ENCODE measurements at places on chromosomes 2 and 18.

DNA sequence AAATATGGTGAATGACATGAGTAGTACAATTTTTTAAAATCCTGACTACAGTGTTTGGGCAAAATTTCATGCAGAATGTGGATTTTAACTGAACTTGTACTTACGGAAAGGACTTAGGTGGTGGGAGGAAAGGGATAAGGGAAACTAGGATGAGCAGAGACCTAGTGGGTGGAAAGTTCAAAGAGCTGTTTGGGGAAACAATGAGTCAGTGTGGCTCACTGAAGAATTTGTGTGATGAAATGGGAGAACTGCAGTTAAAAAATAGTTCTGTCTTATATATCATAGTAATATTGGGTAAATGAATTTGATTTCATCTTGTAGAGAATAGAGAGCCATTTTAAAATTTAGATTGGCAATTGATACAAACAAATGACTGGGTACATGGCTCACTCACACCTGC lies 220.1 kb upstream of the CTAGE1 start:
- no peak for DNase-seq

- no peak for DNase-seq
Observed at GRCh38 chr2:84483320-84483719, 24.2 kb upstream of the SUCLG1 start.

DNA sequence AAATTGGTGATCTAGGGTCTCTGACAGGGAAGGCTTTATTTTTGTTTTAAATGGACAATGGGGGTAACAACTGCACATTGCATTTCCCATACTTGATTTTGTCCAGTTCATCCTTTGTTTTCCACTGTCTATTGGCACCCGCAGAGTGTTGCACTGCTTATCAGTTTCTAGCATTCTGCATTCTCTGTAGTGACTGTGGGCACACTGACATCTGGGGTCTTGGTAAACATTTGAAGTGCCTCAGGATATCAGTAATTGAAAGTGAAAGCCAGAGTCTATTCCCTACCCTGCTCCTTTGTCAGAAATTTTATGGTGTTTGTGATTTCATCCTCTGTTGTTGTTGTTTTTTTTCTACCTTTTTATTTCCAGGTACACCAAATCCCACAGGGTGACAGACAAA lies 132.1 kb upstream of the EPC2 start:
- DNase-seq = no peak

GRCh38 chr18:59047321-59048047 lies 92.2 kb upstream of the SEC11C start:
- no peak for DNase-seq

DNA sequence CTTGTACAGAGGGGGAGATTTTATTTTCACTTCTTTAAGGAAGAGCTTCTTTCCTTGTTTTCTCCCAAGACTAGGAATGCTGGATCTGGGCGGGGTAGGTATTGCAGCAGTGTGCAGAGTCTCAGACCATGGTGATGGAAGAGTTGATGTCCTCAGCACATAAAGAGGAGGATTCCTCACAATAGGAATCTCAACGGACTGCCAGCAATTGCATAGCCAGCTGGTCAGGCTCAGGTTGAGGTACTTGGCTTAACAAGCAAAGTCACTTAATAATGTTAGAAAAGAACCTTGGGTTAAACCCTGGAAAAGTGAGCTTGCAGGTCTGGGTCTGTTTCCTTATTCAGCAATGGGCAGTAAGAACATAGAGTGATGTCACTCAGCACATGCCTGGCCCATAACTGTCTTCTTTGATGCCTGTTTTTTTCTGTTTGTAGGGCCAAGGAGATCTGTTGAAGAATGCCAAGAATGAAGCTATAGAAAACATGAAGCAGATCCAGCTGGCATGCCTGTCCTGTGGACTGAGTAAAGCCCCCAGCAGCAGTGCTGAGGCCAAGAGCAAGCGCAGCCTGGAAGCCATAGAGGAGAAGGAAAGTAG lies 342.1 kb downstream of the PLCL1 start:
- DNase-seq = no peak

- DNase-seq = no peak
Observed at GRCh38 chr2:64141674-64142405, 2.4 kb downstream of the PELI1 start.

- DNase-seq = peak; percentile 9
Observed at GRCh38 chr2:45652090-45653031, 886 bp downstream of the PRKCE start.

GRCh38 chr18:34650121-34650545 lies 60.0 kb upstream of the DTNA start:
- no peak for DNase-seq

DNA sequence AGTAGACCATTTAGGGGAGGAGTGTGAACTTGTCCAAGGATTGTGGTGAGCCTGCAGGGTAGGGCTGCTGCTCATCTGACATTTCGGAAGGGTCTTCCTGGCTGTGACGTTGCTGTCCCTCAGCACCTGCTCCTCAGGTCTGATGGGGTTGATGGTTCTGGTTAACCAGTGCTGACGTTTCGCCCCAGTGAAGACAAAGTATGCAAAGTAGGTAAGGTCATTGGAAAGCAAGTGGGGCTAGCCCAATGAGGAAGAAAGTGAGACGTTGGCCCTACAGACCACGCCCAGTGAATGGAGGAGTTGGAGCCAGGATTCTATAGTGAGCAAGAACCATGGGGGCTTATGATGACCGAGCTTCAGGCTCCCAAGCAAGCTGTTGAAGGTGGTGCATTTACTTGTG lies 33.4 kb upstream of the ZNF396 start:
- DNase-seq = no peak

DNA sequence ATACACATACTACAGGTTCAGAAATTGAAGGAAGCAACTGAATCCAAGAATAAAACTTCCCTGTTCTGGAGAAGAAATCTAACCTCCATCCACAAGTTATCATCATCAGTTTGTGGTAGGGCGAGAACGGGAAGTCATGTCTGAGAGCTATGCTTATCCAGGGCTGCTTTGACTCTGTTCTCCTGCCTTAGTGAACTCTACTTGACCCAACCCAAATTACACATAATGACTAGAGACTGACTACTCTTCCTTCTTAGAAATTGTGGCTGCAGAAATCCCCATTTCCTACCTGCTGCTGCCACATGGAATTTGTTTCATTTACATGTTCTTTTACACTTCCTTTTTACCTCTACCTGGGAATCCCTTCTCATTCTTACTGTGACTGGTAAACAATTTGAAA lies 1102.6 kb upstream of the PIK3C3 start:
- DNase-seq = no peak

DNA sequence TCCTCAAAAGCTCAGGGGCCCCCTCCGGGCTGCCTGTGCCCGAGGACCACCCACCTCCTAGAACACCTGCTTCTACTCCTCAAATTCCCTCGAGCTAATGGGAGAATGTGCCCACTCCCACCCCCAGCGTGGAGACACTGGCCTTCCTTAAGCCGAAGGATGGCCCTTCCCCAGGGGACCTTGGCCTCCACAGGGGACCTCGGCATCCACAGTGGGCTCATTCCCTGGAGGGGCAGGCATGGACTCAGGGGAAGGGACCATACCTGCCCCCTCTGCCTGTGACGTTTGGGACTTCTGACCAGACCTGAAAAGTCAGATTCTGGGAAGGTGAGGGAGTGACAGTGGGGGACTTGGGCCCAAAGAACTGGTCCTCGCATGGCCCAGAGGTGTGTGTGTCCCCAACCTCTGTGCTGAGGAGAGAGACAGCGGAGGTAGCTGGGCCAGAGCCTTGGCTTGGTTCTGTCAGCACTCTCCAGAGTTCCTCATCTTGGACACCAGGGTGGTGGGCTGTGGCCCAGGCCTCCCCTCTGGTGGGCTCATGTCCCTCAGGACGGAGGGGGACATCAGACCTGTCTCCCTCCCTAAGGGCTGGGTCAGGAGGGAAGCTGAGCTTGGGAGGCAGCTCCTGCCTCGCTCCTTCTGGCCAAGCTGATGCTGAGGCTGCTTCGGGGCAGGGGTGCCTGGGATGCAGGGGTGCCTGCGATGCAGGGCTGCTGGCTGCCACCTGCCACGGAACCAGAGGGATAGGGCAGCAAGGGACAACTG lies 240.4 kb downstream of the HAUS1 start:
- DNase-seq = no peak

DNA sequence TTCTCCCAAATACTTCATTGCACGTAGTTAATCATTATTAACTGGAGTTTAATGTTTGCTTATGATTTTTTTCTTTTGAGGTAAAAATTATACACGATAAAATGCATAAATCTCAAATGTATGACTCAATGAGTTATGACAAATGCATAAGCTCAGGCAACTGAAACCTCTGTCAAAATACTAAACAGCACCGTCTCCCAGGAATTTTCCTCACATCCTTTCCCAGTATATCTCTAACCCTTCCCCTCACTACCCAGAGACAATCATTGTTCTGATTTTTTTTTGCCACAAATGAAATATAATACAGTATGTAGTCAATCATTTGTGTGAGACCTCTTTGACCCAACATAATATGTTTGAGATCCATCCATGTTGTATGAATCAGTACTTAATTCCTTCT lies 606.5 kb downstream of the CPS1 start:
- no peak for DNase-seq

DNA sequence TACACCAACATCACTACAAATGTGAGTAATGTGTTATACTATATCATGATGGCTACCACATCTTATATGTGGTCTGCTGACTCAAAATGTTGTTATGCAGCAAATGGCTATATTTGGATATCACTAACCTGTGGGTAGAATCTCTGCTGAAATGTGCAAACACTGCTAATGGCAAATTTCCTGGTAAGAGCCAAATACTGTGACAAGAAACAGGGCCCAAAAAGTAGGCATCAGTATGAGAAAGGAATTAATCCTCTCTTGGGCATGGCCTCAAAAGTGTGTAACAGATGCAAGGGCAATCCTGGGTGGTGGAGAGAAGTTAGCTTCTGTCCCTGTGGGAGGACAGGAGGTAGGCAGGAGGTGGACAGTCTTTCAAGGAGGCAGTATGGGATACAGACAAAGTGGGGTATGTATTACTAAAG lies 13.3 kb downstream of the ATF2 start:
- DNase-seq = no peak

DNA sequence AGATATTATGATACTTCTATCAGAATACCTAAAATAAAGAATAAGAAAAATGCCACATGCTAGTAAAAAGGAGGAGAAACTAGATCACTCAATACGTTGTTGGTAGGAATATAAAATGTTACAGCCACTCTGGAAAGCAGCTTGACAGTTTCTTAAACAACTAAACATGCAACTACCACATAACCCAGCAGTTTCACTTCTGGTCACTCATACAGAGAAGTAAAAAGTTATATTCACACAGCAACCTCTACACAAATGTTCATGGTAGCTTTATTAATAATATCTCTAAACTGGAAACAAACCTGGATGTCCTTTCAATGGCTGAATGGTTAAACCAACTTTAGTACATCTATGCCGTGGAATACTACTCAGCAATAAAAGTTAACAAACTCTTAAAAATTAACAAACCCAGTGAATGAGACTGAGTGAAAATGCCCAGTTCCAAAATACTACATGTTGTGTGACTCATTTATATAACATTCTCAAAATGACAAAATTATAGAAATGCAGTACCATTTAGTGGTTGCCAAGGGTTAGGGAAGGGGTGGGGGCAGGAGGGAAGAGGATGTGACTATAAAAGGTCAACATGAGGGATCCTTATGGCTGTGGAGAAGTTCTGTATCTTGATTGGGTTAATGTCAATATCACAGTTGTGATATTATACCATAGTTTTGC lies 124.1 kb downstream of the MMADHC start:
- DNase-seq = no peak

- no peak for DNase-seq
Observed at GRCh38 chr18:75358928-75359327, 68.6 kb downstream of the SMIM21 start.

DNA sequence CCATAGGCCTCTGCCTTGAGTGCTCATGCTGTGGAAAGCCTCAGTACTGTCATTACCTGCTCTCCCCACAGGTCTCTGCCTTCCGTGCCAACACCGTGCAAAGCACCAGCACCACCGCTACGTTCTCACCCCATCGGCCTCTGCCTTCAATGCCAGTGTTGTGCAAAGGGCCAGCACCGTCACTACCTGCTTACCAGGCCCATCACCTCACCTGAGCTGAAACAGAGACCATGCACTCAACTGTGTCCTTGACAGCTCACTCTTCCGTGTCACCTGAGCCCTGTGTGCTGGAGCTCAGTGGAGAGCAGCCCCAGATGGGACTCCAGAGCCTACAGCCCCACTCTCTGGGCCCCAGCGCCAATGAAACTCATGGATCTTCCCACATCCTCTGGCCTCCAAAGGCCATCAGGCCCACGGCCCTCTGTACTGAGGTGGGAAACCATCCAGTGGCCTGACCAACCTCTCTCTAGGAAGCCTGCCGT lies 62.7 kb downstream of the ZNF516 start:
- DNase-seq = no peak

DNA sequence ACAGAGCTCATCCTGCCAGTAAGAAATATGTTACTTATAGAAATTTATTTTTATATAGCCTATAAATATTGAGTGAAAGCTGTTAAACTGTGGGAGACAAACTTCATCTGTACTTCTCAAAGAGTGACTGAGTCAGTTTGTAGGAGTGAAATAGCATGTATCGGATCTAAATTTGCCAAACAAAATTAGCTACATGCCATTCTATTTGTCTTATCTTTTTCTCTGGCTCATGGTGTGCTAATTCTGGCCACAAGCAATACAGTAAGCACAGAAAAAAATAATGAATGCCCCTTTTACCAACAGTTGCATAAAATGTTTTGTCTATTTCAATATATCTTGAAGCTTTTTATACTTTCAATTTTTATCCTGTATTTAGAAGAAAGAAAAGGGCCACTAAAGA lies 12.5 kb downstream of the ERBB4 start:
- DNase-seq = no peak

DNA sequence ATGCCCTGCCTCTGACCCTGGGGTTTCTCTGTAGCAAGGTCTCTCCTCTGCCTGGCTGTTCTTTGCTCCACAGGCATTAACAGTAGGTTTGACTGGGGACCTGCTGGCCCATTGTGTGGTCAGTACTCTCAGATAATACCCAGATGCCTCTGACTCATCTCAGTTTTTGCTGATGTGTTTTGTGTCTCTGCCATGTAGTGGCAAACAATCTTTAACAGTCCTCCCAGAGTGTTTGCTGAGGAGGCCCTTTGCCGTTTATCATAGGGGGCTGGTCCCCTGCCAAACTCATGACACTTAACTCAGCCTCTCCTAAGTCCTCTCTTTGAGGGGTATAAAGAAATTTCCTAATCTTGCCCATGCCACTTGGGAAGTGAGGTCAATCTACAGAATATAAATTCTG lies 793.7 kb upstream of the FANCL start:
- DNase-seq = no peak

DNA sequence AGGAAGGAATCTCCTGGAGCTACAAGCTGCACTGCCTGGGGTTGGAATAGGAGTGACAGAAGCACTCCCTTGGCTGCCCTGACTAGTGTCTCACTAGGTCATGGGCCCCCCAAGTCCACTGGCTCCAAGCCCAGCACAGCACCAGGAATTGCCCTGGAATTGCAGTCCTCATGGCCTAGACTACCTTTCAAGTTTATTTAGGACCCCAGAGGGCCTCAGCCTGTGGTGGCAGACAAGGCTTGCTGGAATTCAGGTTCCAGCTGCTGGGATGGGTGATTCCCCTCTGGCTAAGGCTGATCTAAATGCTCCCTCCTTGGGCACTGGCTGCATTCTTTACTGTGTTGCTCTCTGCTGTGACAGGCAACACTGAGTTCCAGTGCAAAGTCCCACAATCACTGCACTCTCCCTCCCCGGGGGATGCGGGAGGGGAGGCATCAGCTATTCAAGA lies 14.0 kb downstream of the STRADB start:
- DNase-seq = no peak

GRCh38 chr2:69169655-69170389 lies 156.8 kb downstream of the ANTXR1 start:
- no peak for DNase-seq

Measured in substantia nigra (tissue), 51 donors.